ENCODE measurements at places on chromosomes 7 and 10. TPM values are rescaled to one million over a fixed set of nuclear protein-coding genes. Genes with fewer than 3 reads are reported as not detected.

DNA sequence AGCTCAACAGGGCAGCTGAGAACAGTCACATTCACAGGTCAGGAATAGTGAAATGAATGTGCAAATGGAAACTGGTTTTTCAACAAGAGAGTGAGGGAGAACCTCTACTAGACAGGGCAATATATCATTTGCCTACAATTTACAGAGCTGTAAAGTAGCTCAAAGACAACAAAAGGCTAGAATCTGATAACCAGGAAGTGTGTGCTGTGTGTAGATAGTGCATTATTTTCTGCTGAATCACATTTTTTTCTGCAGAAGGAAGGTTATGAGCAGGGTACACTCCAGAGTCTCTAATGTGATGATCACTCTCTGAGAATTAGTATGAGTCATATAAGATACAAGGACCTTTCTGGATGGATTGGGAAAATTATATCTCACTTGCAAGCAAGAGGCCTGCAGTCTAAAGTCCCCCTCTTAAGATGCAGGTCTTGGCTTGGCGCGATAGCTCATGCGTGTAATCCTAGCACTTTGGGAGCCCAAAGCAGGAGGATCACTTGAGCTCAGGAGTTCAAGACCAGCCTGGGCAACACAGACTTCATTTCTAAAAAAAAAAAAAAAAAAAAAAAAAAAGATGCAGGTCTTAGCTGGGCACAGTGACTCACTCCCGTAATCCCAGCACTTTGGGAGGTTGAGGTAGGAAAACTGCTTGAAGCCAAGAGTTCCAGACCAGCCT is 59.9 kb upstream of the COBL start:
- no peaks in the 10 kb centered on the region for H3K36me3 ChIP-seq
- H3K4me3 ChIP-seq, result no peak overlapping the region
- H3K4me1 ChIP-seq, result no peaks in the 10 kb centered on the region
- no peak overlapping the region for H3K27ac ChIP-seq
- no peaks in the 10 kb centered on the region for H3K27me3 ChIP-seq

DNA sequence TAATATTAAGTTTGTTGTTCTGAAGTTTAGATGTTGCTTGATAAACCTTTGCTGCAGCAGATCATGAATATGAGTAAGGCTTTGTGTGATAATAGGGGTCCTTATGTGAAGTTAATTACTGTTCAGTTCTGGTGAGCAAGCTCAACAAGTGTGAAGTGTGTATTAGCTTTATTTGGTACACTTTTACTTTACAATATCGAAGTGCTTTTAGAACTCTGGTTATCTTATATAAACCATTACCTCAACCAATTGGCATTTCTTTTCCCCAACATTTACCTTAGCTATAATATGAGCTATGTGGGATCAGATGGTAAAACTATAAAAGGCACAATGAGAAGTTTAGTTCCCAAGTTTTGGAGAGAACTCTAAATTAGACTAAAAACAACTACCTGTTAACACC is 127.6 kb downstream of the LCOR start:
- peaks cover 14% of the 10 kb centered on the region for H3K36me3 ChIP-seq
- H3K27ac ChIP-seq, result peak overlapping the region; percentile 39

Gene CALHM2
- 54.6 TPM for total RNA-seq

Gene TAC1
- not detected for total RNA-seq

Gene NUPR2
- not detected for total RNA-seq

Gene NEUROG3
- total RNA-seq, result not detected
